Cerebellar cortex (tissue), 1 donor: ENCODE measurements at places on chromosomes 3 and 15.

DNA sequence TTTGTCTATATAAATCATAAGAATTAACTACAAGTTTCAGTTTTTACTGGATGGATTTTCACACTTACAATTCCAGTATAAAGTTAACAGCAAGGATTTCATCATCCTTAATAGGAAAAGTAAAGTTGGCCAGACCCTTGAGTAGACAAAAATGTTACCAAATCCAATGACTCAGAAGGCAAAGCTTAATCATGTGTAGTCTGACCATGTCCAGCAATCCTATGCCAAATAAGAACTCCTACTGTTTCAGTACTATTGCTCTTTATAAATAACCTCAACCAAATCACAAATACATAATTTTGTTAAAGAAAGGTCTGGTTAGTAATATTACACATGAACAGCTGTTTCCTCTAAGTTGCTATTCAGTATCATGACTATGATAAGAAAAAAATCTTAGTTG lies 35.0 kb downstream of the PLOD2 start:
- no peak for DNase-seq

DNA sequence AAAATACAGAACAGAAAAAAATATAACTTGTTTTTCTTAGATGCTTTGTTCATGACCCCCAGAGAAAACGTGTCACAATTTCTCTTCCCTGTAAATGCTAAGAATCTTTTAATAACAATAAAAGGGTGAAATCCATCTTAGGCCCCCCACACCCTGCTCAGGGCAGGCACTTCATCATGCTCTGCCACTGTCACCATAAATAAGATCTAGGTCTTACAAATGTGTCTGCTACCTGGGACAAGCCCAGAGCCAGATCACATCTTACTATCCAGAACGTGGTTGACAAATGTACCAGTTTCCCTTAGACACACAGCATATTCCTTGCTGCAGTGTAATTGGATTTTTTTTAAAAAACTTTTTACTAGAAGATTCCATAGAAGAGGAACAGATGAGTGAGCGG lies 795.4 kb downstream of the AGBL1 start:
- DNase-seq = no peak

DNA sequence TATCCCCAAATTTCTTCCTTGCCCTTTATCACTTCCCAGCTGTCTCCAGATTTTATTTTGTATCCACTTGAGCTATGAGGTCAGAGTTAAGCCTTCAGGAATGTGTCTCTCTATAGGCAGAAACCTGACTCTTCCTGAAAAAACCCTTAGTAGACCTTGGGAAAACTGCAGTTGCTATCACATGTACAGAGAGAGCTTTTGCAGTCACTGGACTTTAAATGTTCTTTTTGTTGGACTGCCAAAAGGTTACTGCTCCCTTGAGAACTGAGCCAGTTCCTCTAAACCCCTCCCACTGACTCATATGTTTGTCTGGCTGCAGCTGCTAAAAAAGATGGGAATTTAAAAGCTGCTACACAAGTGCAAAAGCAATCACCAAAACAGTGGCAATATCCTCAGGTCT lies 169.1 kb upstream of the CCDC54 start:
- peak; percentile 10 for DNase-seq

- no peak for DNase-seq
Observed at GRCh38 chr3:184636741-184637316, 75.0 kb downstream of the MAGEF1 start.

DNA sequence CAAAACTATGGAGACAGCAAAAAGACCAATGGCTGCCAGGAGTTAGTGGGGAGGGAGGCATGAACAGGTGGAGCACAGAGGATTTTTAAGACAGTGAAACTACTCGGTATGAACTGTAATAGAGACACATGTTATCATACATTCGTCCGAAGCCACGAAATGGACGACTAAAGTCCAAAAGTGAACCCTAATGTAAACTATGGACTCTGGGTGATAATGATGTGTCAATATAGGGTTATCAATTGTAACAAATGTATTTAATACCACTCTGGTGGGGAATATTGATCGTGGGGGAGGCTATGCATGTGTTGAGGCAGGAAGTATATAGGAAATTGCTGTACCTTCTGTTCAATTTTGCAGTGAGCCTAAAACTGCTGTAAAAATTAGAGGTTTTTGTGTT lies 107.0 kb downstream of the CPN2 start:
- DNase-seq = no peak
